Activated naive CD8-positive, alpha-beta T cell treated with anti-CD3 and anti-CD28 coated beads, Interleukin-2, amount 50 U/mL, for 24 hours (primary cell): ENCODE measurements at places on chromosomes 13 and 19.

DNA sequence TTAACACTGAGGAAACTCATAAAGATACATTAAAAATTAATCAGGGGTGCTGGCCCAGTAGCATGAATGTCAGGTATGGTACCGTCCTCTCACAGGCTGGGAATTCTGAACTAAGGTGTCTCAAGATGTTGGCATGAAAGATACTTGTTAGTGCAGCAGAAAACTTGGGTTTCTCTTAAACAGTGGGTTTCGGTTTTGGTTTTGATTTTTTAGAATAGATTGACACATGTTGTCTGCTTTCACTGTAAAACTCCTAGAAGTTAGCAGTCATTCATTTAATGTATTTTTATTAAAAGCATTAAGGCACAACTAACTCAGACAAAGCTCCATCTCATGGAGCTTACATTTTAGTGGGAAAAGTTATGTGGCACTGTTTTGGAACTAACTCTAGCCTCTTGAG lies 3.5 kb upstream of the OBI1 start:
- no peak for DNase-seq

- no peak for DNase-seq
Observed at GRCh38 chr13:104854007-104854406, 1681.5 kb downstream of the EFNB2 start.

DNA sequence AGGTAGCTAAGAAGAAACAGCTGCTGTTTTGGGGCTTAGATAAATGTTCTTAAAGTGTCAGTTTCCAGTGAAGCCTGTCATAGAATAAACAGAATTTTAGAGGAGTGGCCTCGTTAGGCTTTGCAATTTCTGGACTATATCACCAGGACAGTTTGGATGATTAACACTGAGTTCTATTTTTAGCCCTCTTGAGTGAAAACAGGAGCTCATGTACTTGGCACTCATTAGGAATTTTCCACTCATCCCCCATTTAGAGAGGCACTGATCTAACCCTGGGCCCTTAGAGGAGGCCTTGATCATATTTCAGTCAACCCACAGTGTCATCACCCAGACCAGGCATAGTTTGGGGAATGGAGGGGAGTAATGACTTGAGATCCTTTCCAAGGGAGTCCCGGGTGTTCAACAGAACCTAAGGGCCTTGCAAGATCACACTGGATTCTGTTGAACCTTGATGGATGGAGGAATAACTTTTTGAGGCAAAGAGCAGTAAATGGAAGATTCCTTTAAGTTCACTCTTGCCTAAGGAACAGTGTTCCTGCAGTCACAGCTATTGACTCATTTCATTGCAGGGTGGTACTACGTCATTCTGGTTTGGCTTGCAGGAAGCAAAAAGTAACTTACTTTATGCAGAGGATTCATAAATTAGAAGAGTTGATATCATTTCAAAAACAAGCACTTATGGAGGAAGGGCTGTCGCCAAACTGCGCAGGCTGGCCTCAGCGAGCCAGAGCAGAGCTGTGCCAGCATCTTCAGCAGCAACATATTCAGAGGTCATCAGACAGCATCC lies 160.2 kb downstream of the SLC7A1 start:
- DNase-seq = no peak

GRCh38 chr13:107070792-107071191 lies 502.9 kb upstream of the ARGLU1 start:
- no peak for DNase-seq

DNA sequence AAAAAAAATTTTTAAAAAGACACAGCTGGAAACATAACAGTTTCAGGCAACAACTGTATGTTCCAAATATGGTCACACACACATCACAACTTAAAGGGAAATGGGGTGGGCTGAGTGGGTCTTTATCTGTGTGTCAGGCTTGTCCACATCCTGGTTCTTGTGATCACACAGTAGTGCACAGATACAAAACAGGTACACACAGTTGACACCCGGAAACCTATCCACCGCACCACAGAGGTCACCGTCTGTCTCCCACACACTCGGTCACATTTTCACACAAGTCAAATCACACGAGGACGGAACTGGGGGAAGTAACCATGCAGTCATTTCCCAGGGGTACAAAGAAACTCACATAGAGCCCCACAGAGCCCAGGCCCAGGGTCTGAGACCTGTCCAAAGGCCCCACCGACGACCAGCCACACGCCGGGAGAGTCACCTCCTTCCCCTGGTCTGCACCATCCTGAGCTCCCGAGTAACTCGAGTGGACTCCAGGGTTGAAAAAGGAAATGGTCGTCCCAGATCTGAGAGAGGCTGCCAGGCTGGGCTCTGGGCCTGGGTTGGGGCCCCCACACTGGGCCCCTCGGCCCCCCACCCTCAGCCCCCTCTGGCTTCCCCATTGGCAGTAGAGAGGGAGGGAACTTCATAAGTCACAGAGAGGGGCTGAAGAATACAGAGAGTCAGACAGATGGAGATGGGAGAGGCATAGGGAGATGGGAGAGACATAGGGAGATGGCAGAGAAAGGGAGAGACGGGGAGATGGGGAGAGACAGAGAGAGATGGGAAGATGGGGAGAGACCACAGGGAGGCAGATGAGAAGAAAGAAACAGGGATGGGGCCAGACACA lies 1.3 kb upstream of the PPAN start:
- DNase-seq = peak; percentile 75

GRCh38 chr13:95260031-95260525 lies 41.2 kb downstream of the ABCC4 start:
- DNase-seq = no peak

DNA sequence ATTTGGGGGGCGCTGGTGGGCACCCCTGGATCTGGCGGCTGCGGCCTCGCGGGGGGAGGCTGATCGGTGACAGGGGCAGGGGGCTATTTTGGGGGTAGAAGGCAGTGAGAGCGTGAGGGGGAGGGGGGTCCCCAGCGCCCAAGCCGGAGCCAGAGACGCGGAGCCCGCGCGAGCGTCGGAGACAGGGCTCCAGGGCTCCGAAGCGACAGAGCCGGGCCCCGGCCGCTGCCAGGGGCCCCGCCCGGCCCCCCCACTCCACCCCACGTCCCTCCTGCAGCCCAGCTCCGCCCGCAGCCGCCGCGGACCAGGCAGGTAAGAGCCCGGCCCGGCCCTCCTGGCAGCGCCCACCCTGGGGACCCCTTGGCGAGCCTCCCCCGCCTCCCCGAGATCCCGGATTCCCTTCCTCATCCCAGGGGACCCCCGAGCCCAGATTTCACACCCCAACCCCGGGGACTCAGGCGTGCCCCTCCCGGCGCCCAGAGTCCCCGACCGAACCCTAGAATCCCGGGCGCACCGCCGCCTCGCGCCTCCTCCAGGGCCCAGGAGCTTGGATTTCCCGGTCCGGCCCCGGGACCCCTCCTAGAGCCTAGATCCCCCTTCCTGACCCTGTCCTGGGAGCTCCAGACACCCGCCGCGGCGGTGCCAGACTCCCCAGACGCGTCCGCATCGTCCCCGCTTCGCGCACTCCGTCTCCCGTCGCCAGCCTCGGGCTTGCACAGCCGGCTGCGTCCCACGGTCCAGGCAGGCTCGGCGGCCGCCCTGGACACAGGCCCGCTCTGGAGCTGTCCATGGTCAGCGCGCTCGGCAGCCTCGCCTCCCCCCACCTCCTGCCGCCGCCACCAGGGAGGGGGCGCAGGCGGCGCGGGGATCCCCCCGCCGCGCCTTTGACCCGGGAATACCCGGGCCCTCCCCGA lies at the start of gene PPFIA3:
PPFIA3 (plus strand) TSS at position 134 of the 914 bp plus-strand sequence. CDS start 8,330 bp downstream, outside the sequence.
- DNase-seq = no peak

- peak; percentile 57 for DNase-seq
Observed at GRCh38 chr19:5627395-5627904, 4.6 kb downstream of the SAFB start.

DNA sequence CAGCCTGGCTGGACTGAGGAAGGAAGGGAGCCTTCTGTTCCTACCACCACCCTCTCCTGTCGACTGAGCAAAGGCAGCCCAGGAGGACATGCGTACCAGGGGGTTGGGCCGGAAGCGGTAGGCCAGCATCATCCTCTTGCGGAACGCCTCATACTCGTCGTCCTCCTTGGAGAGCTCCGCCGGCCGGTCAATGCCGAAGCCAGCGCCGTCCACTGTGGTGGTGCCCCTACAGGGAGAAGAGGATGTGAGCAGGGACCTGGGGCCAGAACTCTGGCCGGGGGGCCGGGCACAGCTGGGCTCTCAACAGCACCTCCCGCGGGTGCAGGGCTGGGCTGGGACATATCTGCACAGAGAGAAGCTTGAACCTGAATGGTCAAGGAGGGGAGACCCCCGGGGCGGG lies 3.8 kb upstream of the TM6SF2 start:
- no peak for DNase-seq

- no peak for DNase-seq
Observed at GRCh38 chr13:100610391-100611347, 22.1 kb upstream of the GGACT start.

DNA sequence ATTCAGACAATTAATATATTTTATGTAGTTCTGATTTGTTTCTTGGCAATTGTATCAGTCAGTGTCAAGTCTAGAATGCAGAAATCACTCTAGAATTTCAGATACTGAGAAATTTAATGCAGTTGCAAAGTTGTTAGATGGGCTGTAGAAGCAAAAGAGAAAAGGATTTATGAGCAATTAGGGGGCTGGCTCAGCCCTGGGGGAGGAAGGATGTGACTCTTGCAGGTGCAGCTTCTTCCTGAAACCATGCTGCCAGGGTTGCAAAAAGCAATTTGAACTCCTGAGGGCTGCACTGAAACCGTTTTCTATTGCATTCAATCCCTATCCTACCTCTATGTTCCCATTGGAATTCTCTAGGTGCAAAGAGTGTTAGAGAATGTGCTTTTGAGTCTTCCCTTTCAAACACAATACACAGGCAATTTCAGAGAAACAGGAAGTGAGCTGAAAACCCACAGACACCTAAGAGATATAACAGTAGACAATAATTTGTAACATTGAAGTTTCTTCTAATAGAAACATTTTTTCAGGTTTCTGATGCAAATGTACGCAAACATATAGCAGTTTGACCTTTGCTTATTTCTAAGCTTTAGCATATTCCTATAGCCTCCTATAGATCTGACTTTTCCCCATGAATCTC lies 814.7 kb upstream of the ATXN8OS start:
- no peak for DNase-seq

GRCh38 chr13:44142941-44143665 lies 230.5 kb upstream of the SERP2 start:
- no peak for DNase-seq

GRCh38 chr13:87671753-87672605 lies 808 bp downstream of the SLITRK5 start:
- no peak for DNase-seq

GRCh38 chr19:57016491-57016890 lies 103.3 kb upstream of the USP29 start:
- DNase-seq = no peak

- DNase-seq = peak; percentile 84
Observed at GRCh38 chr19:4815426-4816201, 15.9 kb downstream of the TICAM1 start.

DNA sequence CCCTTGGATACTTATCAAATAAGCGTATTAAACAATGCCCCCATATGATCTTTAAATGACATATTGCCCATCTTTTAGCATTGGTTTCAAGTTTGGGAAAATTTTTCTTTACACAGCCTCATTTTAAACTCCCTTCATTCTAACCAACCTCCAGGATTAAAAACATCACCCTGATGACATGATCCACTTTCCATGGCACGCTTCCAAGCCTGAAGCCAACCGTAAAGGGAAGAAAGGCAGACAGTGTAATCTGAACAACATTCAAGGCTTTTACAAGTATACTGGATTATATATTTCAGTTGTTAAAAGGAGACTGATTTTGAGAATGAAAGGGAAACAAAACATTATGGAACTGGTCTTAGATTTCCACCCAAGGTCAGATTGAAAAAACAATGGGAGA lies 1721.9 kb downstream of the OLFM4 start:
- DNase-seq = no peak

DNA sequence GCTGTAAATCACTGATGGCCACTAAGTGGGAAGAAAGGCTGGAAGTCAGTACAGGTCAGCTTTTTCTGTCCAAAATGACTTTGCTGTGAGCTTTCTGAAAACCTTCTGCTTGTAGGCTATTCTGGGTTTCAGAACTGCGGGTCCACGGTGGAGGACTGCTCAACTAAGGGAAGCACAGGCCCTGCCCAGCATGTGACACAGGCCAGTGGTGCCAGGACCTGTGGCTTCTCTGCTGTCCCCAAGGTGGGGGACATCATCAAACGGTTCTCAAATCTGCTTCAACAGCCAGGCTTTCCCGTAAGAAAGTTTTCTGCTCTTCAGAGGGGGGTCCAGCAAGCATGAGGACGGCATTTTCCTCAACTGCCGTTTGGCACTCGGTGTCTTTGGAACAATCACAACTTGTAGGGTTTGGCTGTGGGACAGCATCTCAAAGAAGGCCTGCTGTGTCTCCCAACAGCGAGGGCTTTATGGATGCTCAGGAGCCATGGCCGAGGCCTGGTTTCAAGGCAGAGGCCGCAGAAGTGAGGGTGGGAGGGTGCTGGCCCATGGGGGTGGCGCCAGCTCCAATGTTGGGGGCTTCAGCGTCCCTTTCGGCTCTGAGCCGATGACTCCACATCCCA lies 3.8 kb downstream of the SGTA start:
- DNase-seq = no peak
